Activated naive CD8-positive, alpha-beta T cell treated with anti-CD3 and anti-CD28 coated beads, Interleukin-2, amount 50 U/mL, for 24 hours (primary cell): ENCODE measurements at places on chromosomes 12 and 14.

DNA sequence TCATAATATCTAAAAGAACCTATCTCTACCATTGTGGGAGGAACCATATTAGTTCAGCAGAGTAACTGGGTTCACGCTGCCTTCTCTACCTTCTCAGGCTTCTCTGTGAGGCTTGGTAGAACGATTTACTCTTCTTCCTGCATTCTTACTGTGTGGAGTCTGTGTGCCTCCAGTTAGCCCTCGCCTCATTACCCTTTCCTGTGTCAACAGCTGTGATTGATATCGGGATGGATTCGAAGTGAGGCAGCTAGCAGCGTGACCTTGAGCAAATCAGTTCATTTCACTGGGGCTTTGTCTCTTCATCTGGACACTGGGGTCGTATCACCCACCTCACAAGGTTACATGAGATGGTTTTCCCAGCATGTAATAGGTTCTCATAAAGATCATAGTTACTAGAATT, 4.6 kb upstream of the VRK1 start:
- no peak overlapping the region for H3K4me3 ChIP-seq
- no peaks in the 10 kb centered on the region for H3K36me3 ChIP-seq
- peaks cover 11% of the 10 kb centered on the region for H3K27me3 ChIP-seq
- no peak overlapping the region for H3K27ac ChIP-seq
- no peak for DNase-seq

DNA sequence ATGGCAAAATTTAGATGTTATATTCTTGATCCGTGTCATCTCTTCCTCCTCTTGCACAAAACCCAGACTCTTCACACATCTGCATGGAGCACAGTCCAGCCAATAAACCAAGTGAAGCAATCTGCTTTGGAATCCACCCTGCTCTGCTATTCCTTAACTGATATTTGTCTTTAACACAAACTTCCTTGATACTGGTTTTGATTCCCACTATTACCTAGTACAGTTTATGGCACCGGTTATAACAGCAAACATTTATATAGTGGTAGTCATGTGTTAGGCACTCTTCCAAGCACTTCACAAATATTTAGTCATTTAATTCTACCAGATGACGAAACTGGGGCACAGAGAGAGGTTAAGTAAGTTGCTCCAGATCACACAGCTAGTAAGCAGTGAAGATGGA, 12.5 kb downstream of the STYK1 start:
- peaks cover 7% of the 10 kb centered on the region for H3K27me3 ChIP-seq
- no peaks in the 10 kb centered on the region for H3K4me1 ChIP-seq
- H3K27ac ChIP-seq = no peak overlapping the region
- no peak for DNase-seq

DNA sequence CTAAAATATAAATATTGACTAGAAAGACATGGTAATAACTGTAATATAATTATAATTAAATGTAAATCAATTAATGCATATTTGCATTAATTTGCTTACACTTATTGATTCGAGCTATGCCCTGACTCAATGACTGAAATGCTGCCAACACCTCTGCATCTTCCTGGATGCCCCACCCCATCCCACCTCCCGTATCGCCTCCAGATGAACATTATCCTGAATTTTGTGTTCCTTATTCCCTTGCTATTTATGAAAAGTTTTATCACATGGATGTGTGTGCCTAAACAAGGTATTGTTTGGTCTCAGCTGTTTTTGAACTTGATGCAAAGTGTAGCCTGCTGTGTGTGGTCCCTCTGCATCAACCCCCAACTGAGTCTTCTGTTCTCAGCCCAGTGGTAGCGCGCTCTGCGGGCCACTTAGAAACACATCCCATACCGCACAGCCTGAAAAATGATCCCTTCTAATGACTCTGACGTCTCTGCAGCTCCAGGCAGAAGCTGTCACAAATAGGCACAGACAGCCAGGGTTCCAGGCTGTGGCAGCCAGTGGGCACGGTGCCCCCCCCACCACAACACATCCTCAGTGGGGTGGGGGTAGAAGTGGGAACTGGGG, 96.5 kb downstream of the PRMT8 start:
- no peaks in the 10 kb centered on the region for H3K36me3 ChIP-seq
- DNase-seq = no peak
- H3K27me3 ChIP-seq = peaks cover 7% of the 10 kb centered on the region
- no peak overlapping the region for H3K4me3 ChIP-seq
- H3K27ac ChIP-seq = no peak overlapping the region
- no peaks in the 10 kb centered on the region for H3K4me1 ChIP-seq

DNA sequence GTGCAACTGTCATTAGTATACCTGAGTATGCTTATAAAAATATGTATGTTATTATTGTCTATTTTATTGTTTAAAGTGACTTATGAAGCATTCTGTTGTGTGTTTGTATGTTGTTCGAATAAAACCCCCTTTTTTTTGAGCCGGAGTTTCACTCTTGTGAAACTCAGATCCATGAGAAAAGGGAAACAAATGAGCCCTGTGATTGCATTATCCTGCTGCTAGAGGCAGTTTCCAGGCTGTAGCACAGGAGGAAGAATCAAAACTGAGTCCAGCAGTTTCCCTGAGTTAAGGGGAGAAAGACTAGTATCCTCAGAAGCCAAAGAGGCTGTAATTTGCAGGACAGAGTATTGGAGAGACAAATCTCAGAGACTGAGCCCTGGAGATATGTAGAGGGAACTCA, 12.5 kb downstream of the SGPP1 start:
- H3K27me3 ChIP-seq = no peaks in the 10 kb centered on the region
- no peak overlapping the region for H3K4me3 ChIP-seq
- no peak overlapping the region for H3K27ac ChIP-seq

GRCh38 chr12:107319533-107320032, 226.2 kb upstream of the CRY1 start:
- peaks cover 25% of the 10 kb centered on the region for H3K27me3 ChIP-seq
- H3K4me1 ChIP-seq = peaks cover 47% of the 10 kb centered on the region
- peak overlapping the region; percentile 92 for H3K4me3 ChIP-seq
- peaks cover 2% of the 10 kb centered on the region for H3K36me3 ChIP-seq
